Fibroblast of skin of back (primary cell): ENCODE measurements at places on chromosomes 12 and 14.

DNA sequence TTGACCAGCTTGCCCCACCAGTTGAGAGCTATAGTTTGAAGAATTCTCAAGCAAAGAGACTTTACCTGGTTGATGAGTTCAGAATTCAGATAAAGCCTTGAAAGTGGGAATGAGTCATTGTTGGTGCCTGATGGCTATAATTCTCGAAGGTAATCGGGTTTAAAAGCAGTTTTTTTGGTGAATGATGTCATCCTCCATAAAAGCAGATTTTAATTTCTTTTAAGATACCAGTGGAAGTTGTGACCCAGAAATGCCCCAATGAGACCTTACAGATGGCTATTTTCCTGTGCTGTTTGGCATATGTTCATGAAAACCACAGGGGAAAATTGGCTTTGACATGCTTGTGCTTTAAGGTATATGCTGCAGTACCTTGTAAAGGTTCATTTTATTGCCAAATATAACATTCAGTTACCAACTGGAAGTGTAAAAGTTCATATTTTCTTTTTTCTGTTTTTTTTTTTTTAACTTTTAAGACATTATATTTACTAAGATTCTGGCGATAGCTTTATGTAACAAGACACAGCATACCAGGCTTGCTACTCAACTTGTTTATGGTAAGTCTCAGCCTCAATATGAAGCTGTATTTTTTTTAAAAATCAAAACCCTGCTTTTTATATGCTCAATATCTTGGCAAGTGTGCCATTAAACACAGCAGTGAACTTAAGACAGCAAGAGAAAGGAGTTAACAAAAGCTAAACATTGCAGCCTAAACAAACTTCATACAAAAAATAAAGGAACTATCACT lies 119.3 kb downstream of the LMNTD1 start:
- no peak for DNase-seq

- DNase-seq, result no peak
Observed at GRCh38 chr14:75667099-75667765, 6.2 kb downstream of the TTLL5 start.

- no peak for DNase-seq
Observed at GRCh38 chr14:87111741-87112140, 881.2 kb downstream of the GALC start.

GRCh38 chr12:56150563-56150962 lies 1.8 kb upstream of the MYL6B start:
- peak; percentile 38 for DNase-seq

- DNase-seq, result no peak
Observed at GRCh38 chr14:33661101-33661500, 289.8 kb downstream of the EGLN3 start.

DNA sequence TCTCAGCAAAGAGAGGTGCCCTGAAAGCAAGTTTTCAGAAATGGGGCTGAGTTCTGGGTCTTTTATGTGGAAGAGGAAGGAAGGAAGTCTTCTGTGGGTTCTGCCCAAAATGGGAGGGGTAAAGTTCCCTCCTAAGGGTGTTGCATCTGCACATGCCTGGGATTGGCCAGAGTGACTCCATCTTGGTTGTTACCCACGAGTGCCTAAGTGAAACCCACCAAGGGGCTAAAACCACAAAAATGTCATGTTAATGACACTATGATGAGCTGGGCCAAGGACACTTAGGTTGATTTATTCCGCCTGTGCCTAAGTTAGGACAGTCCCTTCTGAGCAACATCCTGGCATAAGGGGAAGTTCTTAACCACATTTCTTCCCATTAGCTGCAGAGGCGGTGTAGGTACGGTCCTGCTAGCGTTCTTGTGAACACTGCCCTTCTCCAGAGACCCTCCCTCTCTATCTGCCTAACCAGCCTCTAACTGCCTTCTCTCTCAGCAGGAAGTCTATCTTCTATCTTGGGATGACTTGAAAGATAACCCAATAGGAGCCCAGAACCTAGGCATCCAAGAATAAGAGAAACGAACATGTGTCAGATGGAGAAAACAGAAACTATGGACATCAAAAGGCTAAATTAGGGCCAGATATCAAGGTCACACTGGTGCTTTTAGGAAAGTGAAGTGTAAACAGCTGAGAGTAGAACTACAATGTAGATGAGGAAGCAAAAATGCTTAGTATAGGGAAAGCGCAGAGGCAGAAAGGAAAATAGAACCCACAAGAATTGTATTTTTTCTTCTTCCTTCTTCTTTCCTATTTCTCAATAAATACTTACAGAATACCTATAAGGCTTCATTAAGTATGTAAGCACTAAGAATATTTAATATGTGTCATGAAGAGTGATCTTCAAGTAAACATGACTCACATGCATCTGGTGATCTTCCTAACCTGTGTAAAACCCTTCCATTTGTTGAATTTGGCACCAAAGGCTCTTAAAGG lies 104.2 kb upstream of the AMN1 start:
- no peak for DNase-seq

DNA sequence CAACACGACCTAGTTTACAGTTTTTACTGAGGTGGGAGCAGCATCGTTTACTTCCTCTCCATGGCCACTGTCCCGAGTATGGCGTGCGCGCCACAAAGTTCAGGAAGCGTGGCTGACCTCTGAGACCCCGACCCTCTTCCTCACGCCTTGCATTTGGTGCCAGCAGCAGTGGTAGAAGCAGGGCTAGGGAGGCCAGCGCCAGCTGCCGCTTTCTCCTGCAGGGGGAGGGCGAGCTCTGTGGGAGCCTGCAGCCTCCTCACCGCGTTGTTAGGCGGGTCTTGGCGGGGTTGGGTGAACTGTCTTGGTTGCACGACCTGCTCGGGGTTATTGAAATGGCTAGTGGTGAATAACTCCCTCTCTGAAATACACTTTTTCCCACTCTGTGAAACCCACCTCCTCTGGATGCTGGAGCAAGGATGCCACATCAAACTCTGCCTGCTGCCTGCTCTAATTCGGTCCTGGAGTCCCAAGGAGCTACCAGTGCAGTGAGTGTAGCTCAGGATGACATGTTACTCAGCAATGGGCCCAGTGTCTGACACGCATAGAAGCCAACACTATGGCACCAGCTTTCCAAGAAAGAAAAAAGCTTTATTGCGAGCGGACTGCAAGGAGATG lies 22.3 kb upstream of the TDRD9 start:
- no peak for DNase-seq

- DNase-seq, result no peak
Observed at GRCh38 chr14:35285168-35286002, 6.8 kb upstream of the PSMA6 start.

DNA sequence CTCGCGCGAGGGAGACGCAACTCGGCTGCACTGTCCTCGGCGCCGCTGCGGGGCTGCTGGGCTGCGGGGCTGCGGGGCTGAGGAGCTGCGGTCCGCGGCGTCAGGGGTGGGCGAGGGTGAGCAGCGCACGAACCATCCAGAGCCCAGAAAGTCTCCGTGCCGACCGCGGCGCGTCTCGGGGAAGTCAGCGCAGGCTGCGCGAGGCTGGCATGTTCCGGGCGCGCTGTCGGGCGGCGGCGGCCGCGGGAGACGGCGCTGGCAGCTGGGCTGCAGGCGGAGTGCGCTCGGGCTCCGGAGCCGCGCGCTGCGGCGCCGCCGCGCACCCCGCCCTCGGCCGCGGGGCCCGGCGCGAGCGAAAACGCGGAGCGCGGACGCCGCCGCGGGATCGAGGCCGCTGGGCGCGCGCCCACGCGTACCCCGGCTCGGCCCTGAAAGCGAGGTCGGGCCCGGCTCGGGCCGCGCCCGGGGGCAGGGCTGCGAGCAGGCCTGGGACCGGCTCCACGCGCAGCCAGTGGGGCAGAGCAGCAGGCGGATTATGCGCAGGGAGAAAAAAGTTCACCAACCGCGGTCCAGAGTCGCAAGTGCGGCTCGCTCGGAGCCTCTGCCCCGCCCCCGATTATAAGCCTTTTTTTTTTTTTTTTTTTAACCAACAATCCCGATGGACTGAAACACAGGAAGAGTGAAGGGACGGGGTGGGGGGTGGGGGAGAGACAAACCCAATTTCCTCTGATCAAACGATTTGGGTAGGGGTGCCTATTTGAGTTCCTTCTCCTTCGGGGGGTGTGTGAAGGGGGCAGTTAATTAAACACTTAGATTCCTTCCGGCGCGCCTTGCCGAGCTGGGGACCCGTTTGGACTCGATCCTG lies at the start of gene PRICKLE1:
Gene PRICKLE1, minus strand, starts transcription at position 282 of the 865 bp plus-strand sequence. CDS start 117,230 bp downstream, outside the sequence.
- peak; percentile 61 for DNase-seq

DNA sequence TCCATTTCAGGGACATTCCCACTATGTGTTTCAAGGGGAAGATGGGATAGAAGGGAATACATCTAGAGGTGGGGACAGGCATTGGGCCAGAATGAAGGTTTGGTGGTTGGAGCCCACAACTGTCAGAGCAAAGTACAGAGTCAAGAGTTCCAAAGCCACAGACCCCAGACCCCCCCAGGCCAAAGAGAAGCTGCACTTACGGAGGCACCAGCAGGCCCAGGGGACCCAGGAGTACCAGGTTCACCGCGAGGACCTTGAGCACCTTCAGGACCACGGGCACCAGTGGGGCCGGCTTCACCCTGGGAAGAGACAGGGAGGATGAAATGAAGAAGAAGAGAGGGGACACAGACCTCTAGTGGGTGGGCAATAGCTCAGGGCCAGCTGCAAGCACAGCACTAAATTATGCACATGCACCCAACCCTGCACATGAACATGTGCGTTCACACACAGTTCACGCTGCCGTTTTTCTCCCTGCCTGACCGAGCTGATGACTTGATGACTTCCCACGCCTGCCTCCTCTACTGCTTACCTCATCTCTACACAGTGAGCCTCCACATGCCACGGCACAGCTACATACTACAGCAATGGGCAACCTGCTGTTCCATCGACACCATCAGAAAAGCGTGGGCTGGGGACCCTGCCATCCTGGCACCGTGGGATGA lies 16.7 kb downstream of the COL2A1 start:
- DNase-seq, result no peak

GRCh38 chr12:57775563-57776246 lies 3.3 kb downstream of the EEF1AKMT3 start:
- no peak for DNase-seq

DNA sequence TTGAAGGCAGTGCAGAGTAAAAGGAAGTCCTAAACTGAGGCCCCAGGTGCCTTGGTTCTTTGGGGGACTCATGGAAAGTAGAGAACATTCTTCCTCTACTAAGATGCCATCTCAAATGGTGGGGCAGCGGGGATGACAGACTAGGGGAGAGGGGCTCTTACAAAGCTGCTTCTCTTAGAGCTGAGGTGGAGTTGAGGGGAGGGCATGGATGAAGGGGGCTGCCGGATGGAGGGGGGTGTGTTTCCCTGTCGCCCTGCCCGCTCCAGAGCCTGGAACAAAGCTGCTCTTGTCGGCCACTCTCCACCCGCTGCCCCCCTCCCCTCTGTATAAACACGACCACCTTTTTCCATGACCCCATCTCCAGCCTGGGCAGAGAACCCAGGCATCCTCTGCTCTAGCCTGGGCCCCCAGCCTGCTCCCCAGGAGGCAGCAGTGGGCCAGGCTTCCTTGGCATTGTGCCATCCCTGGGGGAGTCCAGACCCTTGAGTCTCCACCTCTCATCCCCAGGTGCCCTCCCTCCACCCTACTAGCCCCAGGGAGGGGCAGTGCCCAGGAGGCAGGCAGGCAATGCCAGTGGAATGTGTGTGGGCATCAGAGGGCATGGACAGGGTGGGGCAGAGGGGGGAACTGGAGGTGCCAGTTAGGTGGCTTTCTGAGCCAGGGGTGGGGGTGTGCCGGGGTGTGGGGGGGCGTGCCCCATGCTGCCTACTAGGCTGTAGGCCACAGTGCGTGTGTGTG lies 1.7 kb downstream of the RARG start:
- DNase-seq, result no peak

GRCh38 chr12:51867796-51868428 lies 19.4 kb upstream of the FIGNL2 start:
- DNase-seq, result no peak

DNA sequence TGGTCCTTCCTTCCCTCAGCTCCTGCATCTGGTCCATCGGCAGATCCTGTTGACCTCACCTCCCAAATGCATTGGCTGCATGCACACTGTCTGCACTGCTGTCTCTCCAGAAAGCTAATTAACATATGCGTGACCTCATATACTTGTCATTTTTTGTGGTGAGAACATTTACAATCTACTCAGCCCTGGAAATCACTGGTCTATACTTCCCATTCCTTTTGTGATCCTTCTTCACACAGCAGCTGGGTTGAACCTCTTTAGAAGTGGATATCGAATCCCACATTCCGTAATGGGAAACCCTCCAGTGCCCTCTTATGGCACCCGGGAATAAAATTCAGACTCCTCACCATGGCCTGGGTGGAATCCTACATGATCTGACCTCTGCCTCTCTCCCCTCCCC lies 45.0 kb downstream of the SMOC1 start:
- DNase-seq, result no peak

- no peak for DNase-seq
Observed at GRCh38 chr12:64767495-64767894, 8.3 kb upstream of the GNS start.

DNA sequence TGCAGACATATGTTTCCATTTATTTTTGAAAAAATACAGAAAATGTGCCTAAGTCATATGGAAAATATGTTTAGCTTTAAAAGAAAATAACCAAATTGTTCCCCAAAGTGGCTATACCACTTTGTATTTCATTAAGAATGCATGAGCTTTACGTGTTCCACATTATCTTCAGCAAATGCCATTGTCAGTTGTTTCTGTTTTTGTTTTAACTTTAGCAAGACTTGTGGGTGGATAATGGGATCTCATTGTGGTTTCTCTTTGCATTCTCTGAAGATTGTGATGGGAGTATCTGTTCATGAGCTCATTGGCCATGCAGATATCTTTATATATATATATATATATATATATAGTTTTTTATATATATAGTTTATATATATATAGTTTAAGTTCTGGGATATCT lies 181.5 kb downstream of the CCER1 start:
- DNase-seq, result peak; percentile 87

DNA sequence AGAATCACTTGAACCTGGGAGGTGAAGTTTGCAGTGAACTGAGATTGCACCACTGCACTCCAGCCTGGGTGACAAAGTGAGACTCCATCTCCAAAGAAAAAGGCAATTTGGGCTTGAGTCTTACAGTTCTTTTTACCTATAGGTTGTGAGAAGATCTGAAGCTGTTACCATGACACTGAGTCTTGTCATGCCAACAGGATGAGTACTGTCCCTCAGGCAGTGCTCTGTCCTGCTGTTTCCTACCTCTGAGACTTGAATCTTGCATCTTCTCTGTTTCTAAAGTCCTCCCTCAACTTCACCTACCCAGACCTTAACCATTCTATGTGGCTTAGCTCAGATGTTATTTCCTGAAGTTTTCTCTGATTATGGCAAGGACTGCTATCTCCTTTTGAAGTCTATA lies 400.8 kb upstream of the PRICKLE1 start:
- no peak for DNase-seq

DNA sequence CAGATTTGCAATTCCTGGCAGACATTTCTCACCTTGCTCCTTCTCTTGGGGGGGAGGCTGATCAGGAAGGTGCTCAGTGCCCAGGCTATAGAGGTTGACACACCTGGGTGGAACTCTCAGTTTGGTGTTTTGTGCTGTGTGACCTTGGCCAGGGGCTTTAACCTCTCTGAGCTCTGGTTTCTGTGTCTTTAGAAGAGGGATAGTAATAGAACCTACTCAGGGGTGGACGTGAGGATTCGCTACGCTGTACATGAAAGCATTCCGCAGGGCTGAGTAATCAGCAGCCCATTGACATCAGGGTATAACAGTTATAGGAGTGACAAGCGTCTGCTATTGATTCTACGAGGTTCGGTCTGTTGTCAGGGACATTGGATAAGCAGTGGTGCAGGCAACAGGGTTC lies 98.1 kb downstream of the PHETA1 start:
- DNase-seq, result peak; percentile 24

GRCh38 chr12:4779749-4780148 lies 59.5 kb downstream of the GALNT8 start:
- DNase-seq, result no peak
